Omental fat pad (tissue), 4 donors: ENCODE measurements at places on chromosomes 16 and 17. TPM values are rescaled to one million over a fixed set of nuclear protein-coding genes. Genes with fewer than 3 reads are reported as not detected.

Gene MILR1
- total RNA-seq: 25.1 TPM

DNA sequence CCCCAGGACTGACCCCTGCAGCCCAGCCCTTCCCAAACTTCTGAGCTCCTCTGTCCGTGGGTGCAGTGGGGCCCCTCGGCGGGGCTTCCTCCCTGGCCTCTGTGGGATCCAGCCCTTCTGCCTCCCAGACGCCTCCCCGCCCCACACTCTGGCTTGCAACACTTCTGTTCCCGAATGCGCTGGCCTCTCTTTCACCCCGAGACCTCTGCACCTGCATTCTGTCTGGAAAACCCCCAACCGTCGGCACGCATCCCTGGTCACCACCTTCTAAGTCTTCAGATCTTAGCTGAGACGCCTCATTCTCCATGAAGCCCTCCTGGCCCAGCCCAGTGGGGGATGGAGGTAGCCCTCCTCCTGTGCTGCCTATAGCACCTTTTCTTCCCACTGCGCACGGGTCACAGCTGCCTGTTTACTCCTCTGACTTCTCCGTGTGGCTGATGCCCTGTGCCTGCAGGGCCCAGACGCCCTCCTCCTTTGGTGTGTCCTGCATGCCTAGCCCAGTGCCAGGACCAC is 26.4 kb downstream of the TMEM235 start:
- no peak for DNase-seq

- DNase-seq: no peak
Observed at GRCh38 chr16:69469807-69470561, 45.6 kb downstream of the CYB5B start.

DNA sequence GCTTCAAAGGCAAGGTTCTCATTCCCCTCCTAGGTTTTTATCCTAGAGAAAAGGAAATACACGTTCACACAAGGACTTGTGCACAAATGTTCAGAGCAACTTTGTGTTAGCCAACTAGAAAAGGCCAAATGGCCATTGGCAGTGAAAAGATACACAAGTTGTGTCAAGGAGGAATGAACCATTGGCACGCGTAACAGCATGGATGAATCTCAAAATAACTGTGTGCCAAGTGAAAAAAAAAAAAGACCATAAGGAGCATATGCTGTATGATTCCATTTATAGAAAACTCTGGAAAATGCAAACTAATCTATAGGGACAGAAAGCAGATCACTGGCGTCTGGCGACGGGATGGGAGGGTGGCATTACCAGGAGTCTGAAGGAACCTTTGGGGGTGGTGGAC is 333.8 kb downstream of the SNX29 start:
- DNase-seq: no peak

Gene NR1D1
- total RNA-seq: 5.5 TPM

DNA sequence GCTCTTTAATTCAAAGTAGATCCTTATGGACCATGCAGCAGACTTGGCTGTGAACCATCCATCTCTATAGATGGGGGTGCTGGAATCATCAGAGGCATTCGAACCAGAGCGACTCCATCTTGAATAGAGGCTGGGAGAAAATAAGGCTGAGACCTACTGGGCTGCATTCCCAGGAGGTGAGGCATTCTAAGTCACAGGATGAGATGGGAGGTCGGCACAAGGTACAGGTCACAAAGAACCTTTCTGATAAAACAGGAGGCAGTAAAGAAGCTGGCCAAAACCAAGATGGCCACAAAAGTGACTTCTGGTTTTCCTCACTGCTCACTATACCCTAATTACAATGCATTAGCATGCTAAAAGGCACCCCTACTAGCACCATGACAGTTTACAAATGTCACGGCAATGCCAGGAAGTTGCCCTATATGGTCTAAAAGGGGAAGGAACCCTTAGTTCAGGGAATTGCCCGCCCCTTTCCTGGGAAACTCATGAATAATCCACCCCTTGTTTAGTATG is 89.2 kb upstream of the BRD7 start:
- DNase-seq: no peak

Gene PHAF1
- total RNA-seq: 12.1 TPM

GRCh38 chr17:55814377-55814776 is 63.5 kb downstream of the PCTP start:
- DNase-seq: no peak

- no peak for DNase-seq
Observed at GRCh38 chr16:23514381-23515152, 4.3 kb upstream of the GGA2 start.

GRCh38 chr16:4204521-4204920 is 37.4 kb downstream of the SRL start:
- DNase-seq: no peak

Gene NLRC3
- total RNA-seq: 0.65 TPM

- DNase-seq: no peak
Observed at GRCh38 chr16:8727857-8728618, 53.6 kb downstream of the ABAT start.

- DNase-seq: no peak
Observed at GRCh38 chr16:89534252-89534756, 26.1 kb downstream of the SPG7 start.

DNA sequence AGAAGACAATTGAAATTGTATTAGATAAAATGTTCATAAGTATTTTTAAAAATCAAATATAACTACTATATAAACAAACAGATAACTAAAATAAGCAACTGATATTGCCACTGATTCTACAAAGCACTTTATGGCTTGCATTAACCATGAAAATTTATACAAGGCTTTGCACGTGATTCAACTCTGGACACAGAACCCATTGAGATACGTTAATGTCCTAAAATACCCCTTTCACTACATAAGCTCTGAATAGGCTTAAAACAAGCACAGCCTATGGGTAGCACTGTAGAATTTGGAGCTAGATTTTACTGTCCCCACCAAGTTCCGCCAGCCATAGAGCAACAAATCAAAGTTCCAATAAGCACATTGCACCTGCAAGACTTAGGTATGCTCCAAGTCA is 4.5 kb downstream of the ZNF652 start:
- DNase-seq: no peak

Gene CUEDC1
- 25.7 TPM for total RNA-seq

Gene LIMD2
- 44.9 TPM for total RNA-seq

GRCh38 chr16:53893731-53894435 is 189.9 kb downstream of the FTO start:
- no peak for DNase-seq

- no peak for DNase-seq
Observed at GRCh38 chr17:43579566-43580140, 33.5 kb upstream of the ETV4 start.

DNA sequence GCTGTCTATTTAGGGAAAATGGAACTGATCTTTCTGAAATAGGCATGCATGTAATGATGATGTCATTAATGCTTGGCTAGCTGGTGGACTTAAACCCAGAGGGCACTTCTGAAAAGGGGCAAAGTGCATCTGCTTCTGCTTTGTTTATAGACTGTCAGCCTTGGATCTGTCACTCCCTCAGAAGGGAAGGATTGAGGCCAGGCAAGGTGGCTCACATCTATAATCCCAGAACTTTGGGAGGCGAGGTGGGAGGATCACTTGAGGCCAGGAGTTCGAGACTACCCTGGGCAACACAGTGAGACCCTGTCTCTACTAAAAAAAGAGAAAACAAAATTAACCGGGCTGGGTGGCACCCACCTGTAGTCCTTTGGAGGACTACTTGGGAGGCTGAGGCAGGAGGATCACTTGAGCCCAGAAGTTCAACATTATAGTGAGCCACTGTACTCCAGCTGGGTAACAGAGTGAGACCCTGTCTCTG is 185.5 kb downstream of the WWOX start:
- DNase-seq: no peak

Gene MYL4
- total RNA-seq: not detected

GRCh38 chr17:79617304-79617703 is 6.5 kb upstream of the RBFOX3 start:
- no peak for DNase-seq

DNA sequence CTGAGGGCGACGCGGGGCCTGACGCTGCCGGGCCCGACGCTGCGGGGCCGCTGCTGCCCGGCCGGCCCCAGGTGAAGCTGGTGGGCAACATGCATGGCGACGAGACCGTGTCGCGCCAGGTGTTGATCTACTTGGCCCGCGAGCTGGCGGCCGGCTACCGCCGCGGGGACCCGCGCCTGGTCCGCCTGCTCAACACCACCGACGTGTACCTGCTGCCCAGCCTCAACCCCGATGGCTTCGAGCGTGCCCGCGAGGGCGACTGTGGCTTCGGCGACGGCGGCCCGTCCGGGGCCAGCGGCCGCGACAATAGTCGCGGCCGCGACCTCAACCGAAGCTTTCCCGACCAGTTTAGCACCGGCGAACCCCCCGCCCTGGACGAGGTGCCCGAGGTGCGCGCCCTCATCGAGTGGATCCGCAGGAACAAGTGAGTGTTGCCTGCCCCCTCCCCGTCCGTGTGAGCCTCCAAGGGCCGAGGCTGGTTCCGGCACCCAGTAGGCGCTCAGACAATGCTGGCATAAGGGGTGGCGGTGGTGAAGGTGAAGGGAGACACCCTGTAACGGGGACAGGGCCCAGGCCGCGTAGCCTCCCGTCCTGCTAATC is 676 bp downstream of the CPD start:
- no peak for DNase-seq

Gene NPIPB6
- 2.7 TPM for total RNA-seq

- DNase-seq: no peak
Observed at GRCh38 chr16:4414187-4414917, 2.0 kb downstream of the CORO7 start.

DNA sequence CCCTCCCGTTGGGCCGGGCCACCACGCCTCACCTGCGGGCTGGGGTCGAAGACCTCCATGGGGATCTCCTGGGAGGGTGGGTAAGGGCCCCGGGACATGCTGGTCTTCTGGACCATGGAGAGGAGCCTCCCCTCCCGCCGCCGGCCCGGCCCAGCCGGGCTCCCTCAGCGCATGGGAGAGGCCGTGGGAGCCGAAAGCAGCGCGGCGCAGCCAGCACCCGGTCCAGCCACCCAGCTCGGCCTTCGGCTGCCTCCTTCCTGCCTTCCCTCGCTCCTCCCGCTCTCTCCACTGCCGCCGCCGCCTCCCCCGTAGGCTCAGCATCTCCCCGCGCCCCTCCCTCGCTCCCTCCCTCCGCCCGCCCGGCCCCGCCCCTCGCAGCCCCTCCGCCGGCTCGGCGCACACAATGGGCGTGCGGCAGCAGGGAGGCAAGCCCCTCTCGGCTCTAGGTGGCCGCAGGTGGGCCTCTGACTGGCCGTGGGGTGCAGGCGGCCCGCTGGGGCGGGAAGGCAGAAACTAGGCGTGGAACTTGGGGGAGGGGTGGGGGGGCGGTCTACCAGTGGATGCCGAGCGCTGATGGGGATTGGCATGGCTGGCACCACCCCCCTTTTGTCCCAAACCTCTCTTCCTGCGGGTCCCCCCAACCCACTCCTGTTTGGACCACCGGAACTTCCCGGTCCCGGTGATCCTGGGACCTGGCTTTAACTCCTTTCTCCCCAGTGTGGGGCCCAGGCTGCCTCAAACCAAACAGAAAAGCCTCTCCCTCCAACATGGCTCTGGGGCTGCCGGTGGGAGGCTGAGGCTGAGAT is at the start of gene CACNB1:
CACNB1 (minus strand) TSS at position 290 of the 806 bp plus-strand sequence; CDS start at position 116, 174 bp downstream.
- peak; percentile 44 for DNase-seq

DNA sequence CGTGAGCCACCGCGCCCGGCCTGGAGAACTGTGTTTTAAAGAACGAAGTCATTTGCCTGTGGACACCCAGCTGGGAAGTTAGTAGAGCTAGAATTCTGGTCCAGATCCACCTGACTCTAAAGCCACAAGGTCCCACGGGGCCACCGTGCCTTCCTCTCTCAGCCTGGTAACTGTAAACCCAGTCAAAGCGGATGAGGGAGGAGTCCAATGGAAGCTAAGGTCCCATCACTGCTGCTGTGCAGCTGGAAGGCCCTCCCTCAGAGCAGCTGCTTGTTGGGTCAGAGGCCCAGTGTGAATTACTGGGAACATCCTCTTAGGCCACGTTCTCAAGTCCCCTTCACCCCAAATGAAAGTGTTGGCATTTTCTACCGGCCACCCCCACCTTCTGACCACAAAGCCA is 48.8 kb upstream of the CACNG5 start:
- no peak for DNase-seq
